Kidney epithelial cell (primary cell): ENCODE measurements at places on chromosomes 12 and 14. TPM values are rescaled to one million over a fixed set of nuclear protein-coding genes. Genes with fewer than 3 reads are reported as not detected.

The CNTN1 gene
- total RNA-seq: 0.27 and 1.5 TPM in 2 replicates

The COQ10A gene
- 13.7 and 14.6 TPM in 2 replicates for total RNA-seq

The CATSPERB gene
- total RNA-seq: 0.07 and 0.08 TPM in 2 replicates

The KCNH5 gene
- not detected in 2 replicates for total RNA-seq

The FSCB gene
- total RNA-seq: 0.08 TPM in 1 of 2 replicates, not detected in the other

The NEUROD4 gene
- total RNA-seq: not detected in 2 replicates

The GPR84 gene
- not detected in 2 replicates for total RNA-seq

The OR4E1 gene
- total RNA-seq: not detected in 2 replicates

The AICDA gene
- total RNA-seq: 1.3 TPM in 2 replicates

- DNase-seq: no peak
These were observed 45.8 kb upstream of the TBX3 start for GRCh38 chr12:114729731-114730130.

DNA sequence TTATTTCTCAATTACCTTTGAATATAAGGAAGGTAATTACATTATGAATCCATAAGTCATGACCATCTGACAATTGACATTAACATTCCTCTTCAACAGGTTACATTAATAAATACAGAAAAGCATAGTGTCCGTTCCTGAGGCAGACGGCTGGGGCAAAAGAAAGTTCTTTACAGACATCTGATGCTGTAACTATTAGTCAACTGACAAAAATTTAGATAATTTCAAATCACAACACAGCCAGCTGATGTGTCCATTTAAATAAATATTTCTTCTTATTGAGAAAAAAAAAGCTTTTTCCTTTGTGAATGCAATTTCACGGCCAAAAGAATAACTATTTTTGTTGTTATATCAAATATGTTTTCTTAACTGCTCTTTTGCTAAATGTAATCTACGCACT is 9.2 kb upstream of the PYROXD1 start:
- DNase-seq: no peak

DNA sequence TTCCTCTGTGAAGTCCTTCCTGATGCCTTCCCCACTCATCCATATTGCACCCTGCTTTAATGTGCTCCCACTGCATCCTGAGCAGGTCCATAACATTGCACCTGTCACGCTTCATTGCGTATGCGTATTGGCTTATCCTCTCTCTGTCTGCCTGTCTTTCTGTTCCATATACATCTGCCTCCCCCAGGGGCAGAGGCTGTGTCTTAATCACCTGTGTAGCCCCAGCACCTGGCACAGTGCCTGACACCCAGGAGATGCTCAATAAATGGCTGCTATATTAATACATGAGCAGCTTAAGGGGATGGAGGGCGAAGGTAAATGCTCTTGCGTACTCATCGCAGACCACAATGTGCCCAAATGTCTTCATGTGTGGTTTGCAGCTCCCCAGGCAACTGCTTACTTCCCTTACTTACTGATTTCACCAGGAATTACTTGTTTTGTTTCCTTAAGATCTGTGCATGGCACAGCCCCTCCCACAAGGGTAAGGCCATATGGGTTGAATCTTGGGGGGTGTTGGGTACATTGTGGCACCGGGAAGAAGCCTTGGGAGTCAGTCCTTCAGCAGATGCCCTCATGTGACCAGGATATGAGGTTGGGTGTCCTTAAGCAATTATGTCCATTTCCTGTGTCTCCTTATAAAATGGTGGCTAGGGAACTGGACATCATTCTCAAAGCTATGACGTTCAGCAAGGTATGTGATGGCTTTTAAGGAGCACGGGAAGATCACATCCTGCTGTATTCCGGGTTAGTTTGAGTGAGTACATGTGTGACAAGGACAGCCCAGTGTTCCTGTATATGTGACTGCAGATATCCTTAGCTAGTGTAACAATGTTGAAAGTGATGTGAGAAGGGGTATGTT is 848 bp upstream of the CPNE6 start:
- DNase-seq: no peak

DNA sequence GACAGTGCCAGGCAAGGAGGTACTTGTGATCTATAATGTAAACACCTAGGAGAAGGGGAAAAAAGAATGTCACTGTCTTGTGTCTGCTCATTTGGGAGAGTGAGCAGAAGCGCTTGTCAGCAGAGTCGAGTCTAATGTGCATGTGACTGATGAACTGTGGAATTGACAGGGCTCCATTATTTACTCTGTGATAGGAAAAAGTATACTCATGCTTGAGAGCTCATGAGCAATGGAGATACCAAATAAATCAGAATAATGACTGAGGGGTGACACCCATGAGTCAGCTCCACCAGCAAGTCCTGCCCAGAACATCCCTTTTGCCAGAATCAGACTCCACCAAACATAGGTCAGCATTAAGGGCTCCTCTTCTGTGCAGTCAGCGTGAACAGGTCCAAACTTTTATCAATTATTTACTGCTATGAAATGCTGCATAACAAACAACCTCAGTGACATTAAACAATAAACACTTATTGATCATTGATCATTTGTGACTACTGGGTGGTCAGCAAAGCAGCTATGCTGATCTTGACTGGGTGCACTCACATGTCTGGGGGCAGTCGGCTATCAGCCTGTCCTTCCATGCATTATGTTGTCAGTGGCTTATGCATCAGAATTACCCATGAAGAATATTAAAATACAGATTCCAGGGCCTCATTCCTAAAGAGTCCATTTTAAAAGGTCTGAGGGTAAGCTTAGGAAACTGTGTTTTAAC is 29.2 kb upstream of the WSCD2 start:
- DNase-seq: no peak

DNA sequence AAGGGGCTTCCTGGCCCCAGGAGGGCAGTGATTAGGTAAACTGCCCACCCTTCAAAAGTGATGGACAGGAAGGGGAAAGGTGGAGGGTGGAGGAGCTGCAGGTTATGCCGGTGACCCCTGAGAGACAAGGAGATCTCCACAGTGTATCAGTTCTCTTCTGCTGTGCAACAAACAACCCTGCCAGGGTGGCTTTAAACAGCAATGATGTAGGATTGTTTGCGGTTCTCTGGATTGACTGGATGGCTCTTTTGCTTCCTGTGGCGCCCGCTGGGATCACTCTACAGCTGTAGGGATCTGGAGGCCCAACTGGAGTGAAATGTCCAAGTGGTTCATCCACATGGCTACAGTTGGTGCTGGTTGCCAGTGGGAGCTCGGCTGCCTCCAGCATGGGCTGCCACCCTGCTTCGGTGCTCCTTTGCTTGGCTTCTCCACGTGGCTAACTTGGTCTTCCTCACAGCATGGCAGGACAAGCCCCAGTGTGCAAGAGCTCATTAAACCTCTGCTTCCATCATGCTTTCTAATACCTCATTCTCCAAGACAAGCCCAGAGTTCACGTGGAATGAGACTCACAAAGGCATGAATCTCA is 8.6 kb upstream of the ANKRD9 start:
- no peak for DNase-seq

GRCh38 chr12:52295663-52296062 is 4.3 kb upstream of the KRT81 start:
- no peak for DNase-seq

GRCh38 chr14:53325176-53325806 is 172.2 kb upstream of the DDHD1 start:
- DNase-seq: no peak

- DNase-seq: no peak
These were observed 42.3 kb downstream of the CHGA start for GRCh38 chr14:92965281-92965680.

DNA sequence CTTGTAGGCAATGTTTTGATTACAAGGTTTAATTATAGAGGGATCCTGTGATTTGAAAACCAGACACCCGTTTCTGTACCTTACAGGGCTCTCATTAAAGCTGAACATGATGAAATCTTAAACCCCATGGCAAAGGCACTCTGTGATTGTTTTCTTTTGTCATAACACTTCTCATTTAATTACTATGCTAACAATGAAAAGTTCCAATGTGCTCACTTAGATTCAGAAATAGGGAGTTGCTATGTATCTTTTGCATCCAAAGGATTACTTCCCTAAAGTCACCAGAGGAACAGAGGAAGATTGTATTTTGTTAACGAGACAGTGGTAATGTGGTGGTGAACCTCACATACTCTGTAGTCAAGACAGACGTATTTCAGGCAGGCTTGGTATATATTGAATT is 81.5 kb upstream of the MYF6 start:
- DNase-seq: no peak

DNA sequence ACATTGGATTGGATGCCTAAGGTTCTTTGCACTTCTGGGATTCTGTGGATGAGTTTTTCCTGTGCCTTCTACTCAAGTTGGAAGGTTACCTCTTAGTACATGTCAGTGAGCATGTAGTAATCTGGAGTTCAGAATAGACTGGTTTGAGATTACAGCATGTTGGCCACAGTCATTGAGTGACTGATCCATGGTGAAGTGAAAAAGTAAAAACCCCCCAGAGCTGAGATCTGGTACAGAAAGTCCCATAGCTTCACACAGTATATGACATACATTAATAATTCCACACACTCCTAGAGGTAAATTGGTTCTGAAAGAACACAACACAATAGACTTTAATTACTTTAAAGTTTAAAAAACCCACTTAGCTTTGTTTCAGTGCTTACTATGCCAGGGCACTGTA is 11.9 kb upstream of the CCND2 start:
- DNase-seq: no peak

DNA sequence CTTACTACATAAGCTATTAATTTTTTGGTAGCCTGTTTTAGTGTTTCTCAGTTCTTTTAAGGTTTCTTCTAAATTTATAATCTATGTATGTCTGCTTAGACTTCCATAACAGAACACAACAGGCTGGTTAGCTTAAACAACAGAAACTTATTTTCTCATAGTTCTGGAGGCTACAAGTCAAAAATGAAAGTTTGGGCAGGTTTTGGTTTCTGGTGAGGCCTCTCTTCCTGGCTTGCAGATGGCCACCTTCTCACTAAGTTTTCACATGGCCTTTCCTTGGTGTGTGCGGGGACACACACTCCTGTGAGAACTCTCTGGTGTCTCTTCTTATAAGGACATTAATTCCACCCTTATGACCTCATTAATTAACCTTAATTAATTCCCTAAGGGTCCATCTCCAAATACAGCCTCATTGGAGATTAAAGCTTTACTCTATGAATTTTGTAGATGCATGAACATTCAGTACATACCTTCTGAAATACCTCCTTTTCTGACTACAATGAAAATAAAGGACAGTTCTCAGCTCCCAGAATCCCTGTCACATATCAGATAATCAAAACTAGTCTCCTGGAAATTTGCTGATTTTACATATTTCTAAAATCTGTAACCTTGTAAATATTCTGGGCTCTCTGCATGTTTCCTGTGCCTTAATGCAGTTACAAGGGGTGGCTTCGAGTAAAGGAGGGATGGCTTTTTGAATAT is 23.2 kb upstream of the BMAL2 start:
- DNase-seq: no peak

DNA sequence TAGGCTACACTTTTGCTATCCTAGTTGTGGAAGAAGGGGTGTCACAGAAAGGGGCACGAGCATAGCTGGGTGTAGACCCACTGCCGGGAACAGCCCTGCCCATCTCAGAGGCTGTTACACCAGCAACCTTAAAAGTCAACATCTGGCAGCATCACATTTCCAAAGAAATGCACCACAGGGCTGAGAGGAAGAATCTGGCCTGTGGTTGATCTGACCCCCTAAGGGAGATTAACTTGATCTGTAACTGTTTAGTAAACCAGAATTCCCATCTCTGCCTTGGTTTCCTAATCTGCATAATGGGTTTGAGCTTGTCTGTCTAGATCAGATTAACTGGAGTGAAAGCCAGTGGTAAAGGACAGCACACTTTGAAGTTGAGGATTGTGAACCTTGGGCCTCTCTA is 1.3 kb downstream of the LRP1-AS start:
- no peak for DNase-seq
